Smooth muscle cell of bladder (primary cell): ENCODE measurements at places on chromosomes 2 and 18. TPM values are rescaled to one million over a fixed set of nuclear protein-coding genes. Genes with fewer than 3 reads are reported as not detected.

The ASTL gene
- total RNA-seq = not detected in 2 replicates

The SCG2 gene
- total RNA-seq = 2.1 and 3.3 TPM in 2 replicates

The WNT6 gene
- total RNA-seq = not detected in 2 replicates

The CCDC141 gene
- total RNA-seq = under 0.01 TPM in 1 of 2 replicates, not detected in the other

The PDK1 gene
- total RNA-seq = 19.3 and 29.3 TPM in 2 replicates

The TEX44 gene
- not detected in 2 replicates for total RNA-seq

The ASPRV1 gene
- 0.14 and 0.28 TPM in 2 replicates for total RNA-seq

The DNMT3A gene
- 13.5 and 23.3 TPM in 2 replicates for total RNA-seq

The GPBAR1 gene
- total RNA-seq = 0.14 and 0.37 TPM in 2 replicates

The NTSR2 gene
- total RNA-seq = under 0.01 TPM in 1 of 2 replicates, not detected in the other
